ENCODE measurements at places on chromosomes 2 and 18. TPM values are rescaled to one million over a fixed set of nuclear protein-coding genes. Genes with fewer than 3 reads are reported as not detected.

DNA sequence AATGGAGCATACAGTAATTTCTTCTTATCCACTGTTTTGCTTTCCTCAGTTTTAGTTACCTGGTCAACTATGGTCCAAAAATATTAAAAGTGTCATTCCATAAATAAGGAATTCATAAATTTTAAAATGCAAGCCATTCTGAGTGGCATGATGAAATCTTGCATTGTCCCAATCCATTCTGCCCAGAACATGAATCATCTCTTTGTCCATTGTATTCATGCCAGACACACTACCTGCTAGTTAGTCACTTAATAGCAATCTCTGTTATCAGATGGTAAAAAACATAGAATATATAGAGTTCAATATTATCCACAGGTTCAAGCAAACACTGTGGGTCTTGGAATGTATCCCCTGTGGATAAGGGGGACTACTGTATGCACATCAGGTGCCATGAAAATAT, 872.2 kb upstream of the NXPH2 start:
- no peak for DNase-seq

DNA sequence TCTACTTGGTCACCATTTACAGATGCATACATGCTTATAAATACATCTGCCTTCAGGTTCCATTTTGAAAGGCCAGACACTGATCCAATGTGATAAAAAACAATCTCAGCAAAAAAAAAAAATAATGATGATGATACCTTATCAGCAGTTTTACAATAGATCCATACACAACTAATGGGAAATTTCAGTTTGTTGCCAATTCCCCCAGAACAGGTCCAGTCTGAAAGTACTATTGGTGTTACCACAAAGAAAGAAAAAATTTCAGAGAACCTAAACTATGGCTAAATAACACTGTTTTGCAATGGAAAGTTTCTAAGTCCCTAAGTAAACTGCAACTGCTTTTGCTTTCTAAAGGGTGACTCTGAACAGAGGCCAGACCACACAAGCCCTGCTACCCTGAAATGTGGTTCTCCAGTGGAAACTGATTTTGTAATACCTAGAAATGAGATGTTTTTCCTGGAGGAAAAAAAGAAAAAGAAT, 54.1 kb downstream of the LPIN2 start:
- peak; percentile 89 for DNase-seq

DNA sequence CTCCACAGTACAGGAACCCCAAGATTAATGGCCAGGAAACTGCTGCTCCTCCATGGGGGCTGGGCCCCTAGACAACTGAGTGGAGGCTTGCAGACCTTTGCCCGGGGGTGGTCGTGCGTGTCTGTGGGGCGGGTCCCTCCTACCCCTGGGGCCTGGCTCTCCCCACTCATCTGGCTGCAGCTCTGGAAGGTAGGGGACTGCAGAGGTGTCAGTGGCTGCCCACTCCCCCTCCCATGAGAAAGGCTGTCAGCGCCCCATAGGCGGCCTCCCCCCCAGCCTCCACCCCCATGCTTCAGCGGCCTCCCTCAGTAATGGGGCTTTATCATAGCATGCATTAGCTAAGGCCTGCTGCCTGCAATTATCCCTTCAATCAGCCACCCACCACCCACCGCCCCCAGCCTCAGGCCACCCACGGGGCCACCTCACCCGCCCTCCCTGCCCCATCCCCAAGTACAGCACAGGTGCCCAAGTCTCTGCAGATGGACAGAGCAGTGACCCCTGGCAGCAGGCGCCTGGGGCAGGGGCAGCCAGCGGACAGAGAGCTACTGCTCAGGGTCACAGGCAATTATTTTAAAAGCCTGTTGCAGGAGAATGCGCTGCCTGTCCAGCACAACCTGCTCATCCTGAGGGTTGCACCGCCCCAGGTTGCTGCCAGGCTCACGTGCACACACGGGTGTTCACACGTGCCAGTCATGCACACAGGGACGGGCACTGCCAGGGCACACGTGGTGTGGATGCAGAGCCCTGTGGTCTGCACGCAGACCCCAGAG, 9.1 kb upstream of the ECEL1 start:
- no peak for DNase-seq

GRCh38 chr2:138469411-138469810, 32.2 kb upstream of the SPOPL start:
- DNase-seq = no peak

Gene DCDC2C
- not detected for total RNA-seq

- DNase-seq = no peak
Measured at GRCh38 chr2:20766798-20767644, 55.9 kb downstream of the LDAH start.

GRCh38 chr2:20992201-20992711, 51.6 kb downstream of the APOB start:
- peak; percentile 6 for DNase-seq

DNA sequence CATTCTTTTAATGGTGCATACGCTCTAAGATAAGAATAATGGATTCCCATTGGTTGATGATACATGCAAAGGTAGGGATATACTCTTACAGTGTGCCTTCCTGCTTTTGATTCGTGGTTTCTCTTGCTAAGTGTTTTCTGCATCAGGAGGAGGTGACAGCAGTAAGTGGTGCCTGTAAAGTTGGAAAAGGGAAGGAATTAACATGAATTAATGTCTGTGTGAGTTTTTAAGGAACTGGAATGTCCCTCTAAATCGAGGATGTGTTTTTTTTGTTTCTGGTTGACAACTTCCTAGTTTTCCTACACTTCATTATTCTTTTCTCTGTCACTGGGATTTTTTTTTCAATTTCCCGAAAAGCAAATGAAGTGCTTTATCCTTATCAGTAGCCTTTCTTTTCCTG, 54.4 kb downstream of the CRIM1 start:
- no peak for DNase-seq

Gene SRD5A2
- total RNA-seq = 0.06 TPM

Gene RND3
- total RNA-seq = 3.0 TPM

Gene PID1
- 0.42 TPM for total RNA-seq

Gene SLC14A1
- total RNA-seq = not detected

DNA sequence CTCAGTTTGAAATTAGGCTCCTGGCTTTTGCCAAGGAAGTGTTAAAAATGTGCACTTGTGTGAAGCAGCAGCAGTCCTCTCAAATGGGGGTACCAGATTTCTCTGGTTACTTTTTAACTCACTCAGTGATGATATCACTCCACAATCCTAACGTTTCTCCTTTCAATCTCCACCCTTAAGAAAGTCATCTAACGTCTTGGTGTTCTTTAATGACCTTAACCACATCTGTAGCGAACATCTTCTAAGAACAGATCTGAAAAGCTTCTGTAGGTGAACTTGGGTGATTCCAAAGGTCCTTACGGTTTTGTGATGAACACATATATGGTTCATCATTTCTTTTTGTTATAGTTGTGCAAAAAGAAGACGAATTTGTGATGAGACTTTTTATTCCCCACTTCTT, 73.2 kb downstream of the DOCK10 start:
- DNase-seq = no peak

- no peak for DNase-seq
Measured at GRCh38 chr2:226660124-226660523, 139.5 kb downstream of the IRS1 start.

Gene CAPN13
- not detected for total RNA-seq

GRCh38 chr18:39871961-39872360, 2083.1 kb upstream of the PIK3C3 start:
- no peak for DNase-seq

GRCh38 chr2:230933521-230934180, 8.6 kb upstream of the GPR55 start:
- no peak for DNase-seq

DNA sequence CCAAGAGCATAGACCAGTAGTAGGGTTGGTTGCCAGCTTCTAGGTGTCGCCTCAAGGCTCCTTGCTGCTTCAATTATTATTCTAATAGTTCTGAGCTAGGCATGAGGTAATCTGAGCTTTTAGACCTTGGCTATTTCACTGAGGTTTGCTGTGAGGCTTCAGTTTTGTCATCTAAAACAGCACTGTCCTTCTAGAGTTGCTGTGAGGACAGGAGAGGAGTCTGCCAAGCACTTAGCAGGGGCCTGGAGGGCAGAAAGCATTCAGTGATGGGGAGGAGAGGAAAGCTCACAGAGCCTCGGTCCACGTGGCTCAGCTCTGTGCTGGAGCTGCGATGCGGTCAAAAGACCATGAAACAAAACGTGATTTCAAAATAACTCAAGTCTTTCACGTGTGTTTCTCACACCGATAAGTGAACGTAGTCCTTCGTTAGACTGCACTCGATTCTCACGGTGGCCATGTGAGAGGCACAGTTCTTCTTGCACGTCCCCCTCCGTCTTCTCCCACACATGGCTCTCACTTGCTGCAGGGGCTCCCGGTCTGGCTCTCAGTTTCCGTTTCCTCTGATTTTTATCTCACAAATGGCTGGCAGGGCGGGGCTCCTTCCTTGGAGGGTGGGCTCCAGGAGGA, 113.7 kb downstream of the B3GNT2 start:
- no peak for DNase-seq

Gene SEPTIN2
- total RNA-seq = 386 TPM

DNA sequence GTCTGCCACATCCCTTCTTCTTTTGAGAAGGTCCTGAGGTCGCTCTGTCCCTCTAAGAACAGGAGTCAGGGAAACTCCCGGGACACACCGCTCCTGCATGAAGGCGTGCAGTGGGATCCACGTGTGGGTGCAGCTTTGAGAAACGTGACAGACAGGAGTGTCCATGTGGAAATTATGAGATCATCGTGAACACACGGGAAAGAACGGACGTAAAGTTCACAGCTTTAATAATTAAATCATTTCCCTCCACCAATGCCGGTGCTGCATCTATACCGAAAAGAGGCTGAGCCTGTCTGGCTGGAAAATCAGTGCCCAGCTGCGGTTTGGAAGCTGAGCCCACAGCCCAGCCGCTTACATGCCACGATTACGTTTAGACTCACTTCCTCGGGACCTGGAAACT, 372.4 kb upstream of the SALL3 start:
- no peak for DNase-seq

- no peak for DNase-seq
Measured at GRCh38 chr2:234329202-234329960, 167.5 kb downstream of the ARL4C start.

GRCh38 chr18:6088432-6088831, 193.1 kb upstream of the TMEM200C start:
- DNase-seq = no peak

DNA sequence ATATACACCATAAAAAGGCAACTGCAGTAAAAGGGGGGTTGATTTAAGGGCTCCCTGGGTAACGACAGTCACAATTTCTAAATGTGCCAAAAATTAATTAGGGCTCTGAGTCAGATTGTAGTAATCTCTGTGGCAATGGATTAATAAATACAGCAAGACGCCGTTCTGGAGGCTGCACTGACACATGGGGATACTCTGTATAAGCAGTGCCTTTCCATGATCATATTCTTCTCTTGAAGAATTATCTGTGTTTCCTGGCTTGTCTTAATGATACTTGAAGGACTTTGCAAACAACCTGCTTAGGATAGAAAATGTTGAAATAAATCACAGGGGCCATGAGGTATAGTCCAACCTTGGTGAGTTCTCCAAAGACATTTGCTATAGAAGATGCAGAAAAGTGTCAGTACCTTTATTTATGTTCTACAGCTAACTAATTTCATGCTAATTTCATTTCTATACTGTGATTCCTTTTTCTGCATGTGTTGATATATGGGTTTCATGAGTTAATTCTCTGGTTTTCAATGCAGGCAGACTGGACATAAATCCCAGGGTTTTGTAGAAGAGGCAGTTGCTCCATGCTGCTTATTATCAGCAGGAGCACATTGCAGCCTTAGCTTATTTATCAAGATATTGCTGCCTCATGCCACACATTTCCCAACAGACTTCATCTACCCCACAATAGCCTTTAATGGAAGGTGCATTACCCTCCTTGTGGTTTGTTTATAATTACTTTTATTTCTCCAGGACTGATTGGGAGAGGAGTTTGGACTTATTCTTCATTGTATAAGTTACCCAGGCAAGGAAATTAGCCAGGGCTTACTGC, 54.8 kb downstream of the HNMT start:
- peak; percentile 16 for DNase-seq

Gene METTL5
- total RNA-seq = 56.1 TPM

GRCh38 chr18:34977838-34978532, 63.2 kb upstream of the MAPRE2 start:
- peak; percentile 35 for DNase-seq

DNA sequence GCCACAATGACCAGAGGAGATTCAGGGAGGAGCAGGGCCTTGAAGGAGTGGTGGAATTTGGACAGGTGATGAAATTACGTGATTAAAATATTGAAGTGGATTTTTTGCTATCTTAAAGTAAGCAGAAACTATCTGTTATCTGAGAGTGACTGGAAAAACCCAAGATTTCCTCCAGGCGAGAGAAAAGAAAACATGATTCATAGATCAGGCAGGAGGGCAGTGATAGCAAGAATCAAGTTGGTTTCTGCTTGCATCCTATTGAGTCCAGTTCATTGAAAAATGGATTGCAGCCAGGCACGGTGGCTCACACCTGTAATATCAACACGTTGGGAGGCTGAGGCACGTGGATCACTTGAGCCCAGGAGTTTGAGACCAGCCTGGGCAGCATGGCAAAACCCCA, 127.8 kb downstream of the NXPH2 start:
- peak; percentile 4 for DNase-seq

GRCh38 chr18:50398947-50399346, 24.1 kb downstream of the SKA1 start:
- no peak for DNase-seq

DNA sequence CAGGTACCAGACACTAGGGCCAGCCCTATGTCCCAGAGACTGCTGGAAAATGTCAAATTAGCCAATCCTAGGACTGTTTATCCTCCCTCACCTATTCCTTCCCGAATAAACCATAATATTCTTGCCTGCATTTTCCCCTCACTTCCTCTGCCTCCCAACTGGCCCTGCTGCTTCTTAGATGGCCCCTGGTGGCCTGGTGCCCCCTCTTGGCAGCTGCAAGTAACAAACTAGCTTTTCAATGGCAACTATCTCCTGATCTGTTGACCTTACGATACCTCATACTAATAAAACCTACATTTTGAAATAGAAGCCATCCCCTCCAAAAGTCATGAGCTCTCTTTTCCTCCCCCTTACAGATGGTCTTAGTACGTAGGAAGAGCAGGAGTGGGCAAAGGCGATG, 132.0 kb downstream of the ALPK2 start:
- no peak for DNase-seq

DNA sequence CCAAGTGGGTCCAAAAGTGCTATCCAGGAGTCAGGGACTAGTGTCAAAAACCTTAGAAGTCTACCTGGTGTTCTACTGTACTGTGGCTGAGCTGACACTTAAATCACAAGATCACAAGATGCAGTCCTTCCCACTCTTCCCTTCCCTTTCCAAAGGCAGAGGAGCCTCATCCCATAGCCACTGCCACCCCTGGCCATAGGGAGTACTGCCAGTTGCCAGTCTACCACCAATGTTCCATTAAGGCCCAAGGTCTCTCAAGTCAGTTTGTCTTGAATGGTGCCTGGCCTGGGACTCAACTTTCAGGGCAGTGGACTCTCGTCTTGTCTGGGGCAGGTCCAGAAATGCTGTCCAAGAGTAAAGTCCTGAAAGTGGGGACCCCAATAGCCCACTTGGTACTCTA, 585.6 kb downstream of the NUP35 start:
- DNase-seq = no peak

GRCh38 chr18:62206593-62206992, 19.5 kb downstream of the RELCH start:
- DNase-seq = no peak

All from cardiac muscle cell (in vitro differentiated cells and primary cell).